ENCODE measurements at places on chromosomes 5 and 9. TPM values are rescaled to one million over a fixed set of nuclear protein-coding genes. Genes with fewer than 3 reads are reported as not detected.

The SDHA gene
- total RNA-seq, result 95.6 TPM

DNA sequence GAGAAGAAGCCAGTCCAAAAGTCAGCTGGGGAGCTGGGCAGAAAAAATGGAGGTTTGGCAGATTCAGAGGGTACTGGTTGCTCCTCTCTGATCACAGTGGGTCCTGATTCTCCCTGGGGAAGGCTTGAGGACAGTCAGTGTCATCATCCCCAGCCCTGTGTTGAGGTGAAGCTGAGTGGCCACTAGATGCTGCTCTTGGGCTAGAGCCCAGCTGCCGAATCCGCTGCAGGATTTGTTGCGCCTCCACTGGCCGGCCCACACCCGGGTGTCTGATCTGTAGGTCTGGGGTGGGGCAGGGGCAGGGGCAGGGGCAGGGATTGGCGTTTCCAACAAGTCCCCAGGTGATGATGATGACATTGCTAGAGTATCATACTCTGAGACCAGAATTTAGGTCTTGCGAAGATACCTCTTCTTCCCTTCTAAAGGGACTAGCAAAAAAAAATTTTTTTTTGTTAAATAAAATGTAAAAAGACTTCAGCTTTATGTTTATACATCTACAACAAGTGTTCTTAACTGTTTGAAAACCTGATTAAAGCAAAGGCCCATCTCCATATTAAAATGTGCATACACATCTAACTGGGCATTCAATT lies 106.8 kb downstream of the PDE6A start:
- DNase-seq, result peak; percentile 57

DNA sequence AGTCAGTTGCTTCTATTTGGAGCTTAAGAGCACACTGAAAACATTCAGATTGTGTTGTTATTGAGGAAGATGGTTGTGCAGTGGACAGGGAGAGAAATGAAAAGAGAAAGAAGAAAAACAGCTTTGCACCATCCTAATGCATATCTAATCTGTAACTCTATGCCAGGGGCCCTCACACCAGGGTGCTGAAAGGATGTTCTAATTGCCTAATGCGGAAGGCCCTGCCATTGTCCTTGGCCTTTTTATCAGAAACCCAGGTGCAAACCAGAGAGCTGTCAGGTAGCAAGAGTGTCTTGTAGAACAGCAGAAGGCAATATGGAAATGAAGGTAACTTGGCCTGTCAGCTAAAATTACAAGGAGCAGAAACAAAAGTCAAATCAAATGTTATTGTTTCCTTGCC lies 384.5 kb upstream of the PIK3R1 start:
- no peak for DNase-seq

- no peak for DNase-seq
Observed at GRCh38 chr5:173859408-173860159, 28.6 kb upstream of the CPEB4 start.

All from RPMI7951 (cell line).